ENCODE measurements at places on chromosomes 5 and 9. TPM values are rescaled to one million over a fixed set of nuclear protein-coding genes. Genes with fewer than 3 reads are reported as not detected.

- no peak for DNase-seq
These were observed 33.0 kb downstream of the LMNB1 start for GRCh38 chr5:126809916-126810315.

DNA sequence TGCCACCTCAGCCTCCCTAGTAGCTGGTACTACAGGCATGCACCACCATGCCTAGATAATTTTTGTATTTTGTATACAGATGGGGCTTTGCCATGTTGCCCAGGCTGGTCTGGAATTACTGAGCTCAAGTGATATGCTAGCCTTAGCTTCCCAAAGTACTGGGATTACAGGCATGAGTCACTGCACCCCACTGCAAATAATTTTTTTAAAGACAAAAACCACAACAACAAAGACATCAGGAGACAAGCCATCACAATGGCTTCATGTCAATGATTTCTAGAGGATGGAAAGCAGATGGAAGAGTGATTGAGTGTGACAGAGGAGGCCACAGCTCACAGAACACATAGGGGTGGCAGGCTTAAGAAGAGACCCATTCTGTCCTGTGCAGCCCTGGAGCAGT lies 97.9 kb upstream of the PCSK1 start:
- DNase-seq: no peak

DNA sequence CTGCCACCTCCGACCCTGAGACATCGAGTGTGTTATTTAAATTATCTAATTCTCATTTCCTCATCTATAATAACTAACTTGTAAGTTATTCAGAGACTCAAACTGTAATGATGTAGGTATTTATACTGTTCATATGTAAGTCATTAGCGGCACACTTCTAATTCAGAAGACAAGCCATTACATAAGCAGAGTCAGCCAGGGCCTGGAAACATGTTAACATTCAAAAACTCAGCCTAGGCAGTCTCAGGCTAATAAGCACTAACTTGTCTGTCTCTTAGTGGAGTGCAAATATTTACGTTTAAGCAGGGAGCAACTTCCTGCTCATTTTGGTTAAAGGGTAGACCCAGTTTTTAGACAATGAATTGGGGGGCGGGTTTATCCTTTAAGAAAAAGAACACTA lies 598.4 kb downstream of the ACTL7B start:
- DNase-seq: no peak

GRCh38 chr5:128213340-128213739 lies 129.8 kb downstream of the SLC12A2 start:
- DNase-seq: peak; percentile 56

DNA sequence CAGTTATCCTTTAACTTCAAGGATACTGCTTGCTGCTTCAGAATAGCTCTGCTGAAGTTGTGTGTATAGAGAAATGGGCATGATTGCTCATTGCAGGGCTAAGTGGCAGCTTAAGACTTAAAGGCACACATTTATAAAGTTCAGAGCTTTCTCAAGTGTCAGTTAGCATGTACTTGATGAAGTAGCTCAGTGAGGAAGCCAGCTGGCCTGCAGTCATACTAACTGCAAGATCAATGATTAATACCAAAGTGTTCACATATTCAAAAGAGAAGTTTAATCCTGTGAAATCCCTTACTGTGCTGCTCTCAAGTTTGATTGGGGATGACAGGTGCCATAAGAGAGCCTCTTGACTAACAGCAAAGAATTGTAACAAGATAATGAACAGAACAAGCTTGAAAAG lies 483.4 kb upstream of the NUDT12 start:
- DNase-seq: no peak

GRCh38 chr9:122008559-122008958 lies 84.5 kb downstream of the TTLL11 start:
- DNase-seq: no peak

- no peak for DNase-seq
These were observed 10.0 kb downstream of the PALM2AKAP2 start for GRCh38 chr9:109789971-109790370.

DNA sequence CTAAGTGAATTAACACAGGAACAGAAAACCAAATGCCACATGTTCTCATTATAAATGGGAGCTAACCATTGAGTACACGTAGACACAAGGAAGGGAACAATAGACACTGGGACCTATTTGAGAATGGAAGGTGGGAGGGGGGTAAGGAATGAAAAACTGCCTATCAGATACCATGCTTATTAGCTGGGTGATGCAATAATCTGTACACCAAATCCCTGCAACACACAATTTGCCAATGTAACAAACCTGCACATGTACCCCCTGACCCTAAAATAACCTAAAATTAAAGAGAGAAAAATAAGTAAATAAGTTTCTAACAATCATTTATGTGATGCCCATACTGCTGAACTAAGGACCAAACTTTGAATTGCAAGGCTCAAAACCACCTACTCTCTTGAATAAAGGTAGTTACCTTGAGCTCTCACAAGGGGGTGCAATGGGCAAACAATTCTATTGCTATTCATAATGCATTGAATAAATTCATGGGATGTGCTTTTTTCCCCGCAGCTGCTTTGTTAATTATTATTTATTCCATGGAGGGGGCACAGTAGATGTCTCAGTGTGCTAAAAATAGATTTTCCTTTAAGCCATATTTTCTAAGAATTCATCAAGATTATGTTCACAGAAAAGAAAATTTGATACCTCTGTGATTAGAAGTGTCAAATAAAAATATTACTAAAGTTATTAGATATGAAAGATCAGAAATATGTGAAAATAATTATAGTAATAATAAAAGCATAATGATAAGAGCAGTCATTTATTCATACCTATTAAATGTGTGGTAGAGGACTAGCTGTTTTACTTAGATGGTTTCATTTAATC lies 76.2 kb upstream of the PTPN3 start:
- peak; percentile 45 for DNase-seq

DNA sequence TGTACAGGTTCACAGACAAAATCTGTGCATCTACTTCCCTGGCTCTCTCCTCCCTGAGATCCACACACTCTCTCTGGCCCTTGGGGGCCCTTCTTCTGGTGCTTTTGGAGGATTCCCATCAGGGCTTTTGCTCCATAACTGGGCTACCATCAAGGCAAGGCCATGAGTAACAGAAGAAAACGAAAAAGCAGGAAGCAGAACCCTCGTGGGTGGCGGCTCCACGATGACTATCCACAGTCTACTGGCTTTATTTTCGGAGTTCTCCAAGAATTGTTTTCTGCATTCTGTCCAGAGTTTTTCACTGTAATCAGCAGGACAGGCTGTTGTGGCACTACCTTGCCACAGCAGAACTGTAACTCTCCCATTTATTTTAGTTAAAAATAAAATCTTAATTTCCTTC lies 19.9 kb downstream of the PNPLA7 start:
- DNase-seq: no peak

DNA sequence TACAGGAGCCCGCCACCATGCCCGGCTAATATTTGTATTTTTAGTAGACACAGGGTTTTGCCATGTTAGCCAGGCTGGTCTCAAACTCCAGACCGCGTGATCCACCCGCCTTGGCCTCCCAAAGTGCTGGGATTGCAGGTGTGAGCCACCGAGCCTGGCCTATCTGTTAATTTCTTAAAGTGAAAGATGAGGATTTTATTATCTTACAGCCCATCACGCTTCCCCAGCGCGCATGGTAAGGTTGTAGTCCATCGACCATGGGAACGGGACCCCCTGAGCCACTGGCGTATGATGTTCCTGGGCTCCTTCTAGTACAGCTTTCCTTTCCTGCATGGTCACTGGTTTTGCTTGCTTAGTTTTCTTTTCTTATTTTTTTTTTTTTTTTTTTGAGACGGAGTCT lies 8.7 kb downstream of the CDHR2 start:
- DNase-seq: no peak

- DNase-seq: no peak
These were observed 31.7 kb upstream of the AFAP1L1 start for GRCh38 chr5:149239917-149240316.

DNA sequence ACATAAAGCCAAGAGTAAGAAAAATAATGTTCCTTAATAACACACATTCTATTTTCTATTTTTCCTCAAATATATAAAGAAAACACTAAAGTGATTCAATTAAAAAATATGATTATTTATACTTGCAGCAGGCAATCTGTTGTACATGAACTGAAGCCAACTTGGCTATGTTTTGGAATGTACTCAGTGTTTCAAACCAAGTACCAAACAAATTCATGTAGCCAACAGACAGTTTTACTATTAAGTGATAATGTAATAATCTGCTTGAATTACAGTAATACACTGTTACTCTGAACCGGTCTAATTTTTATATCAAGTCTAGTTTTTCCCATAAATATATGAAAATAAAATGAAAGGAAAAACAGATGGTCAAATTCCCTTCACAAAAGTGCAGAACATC lies 58.0 kb downstream of the CEP120 start:
- DNase-seq: no peak

- no peak for DNase-seq
These were observed 11.5 kb downstream of the STKLD1 start for GRCh38 chr9:133387680-133388079.

DNA sequence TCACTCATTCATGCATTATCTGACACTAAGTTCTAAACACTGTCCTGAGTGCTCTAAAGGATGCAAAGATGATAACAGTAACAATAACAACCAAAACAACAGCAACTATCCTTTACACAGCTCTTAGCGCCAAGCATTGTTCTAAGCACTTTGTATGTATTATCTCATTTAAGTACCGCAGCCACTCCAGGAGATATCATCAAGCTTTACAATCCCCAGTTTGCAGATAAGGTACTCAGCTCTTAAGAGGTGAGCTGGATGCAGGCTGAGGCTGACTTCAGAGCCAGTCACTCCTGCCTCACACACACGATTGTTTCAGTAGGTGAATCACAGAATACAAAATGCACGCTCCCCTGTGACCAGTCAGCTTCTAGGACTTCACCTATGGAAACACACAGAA lies 141.8 kb downstream of the PAX5 start:
- DNase-seq: no peak

ADAMTS2 gene
- total RNA-seq: 18.9 TPM

DNM1 gene
- 135 TPM for total RNA-seq

WNK2 gene
- 37.2 TPM for total RNA-seq

IL31RA gene
- total RNA-seq: 0.17 TPM

GPR21 gene
- total RNA-seq: 1.9 TPM

PKD2L2 gene
- total RNA-seq: not detected

ZNF354C gene
- 6.9 TPM for total RNA-seq

HOMER1 gene
- 6.0 TPM for total RNA-seq

FANCG gene
- 17.4 TPM for total RNA-seq

DNAJA1 gene
- total RNA-seq: 96.7 TPM

ZDHHC11B gene
- 14.5 TPM for total RNA-seq

LSM11 gene
- total RNA-seq: 7.5 TPM

SHOC1 gene
- total RNA-seq: not detected

CDH18 gene
- 0.32 TPM for total RNA-seq

LRRC19 gene
- 16.7 TPM for total RNA-seq

Data from mucosa of gallbladder (tissue), 1 donor.